Jurkat, Clone E6-1 (cell line): ENCODE measurements at places on chromosomes 6 and 20.
A peak's percentile ranks its signal among the peaks of the same experiment; 100 is the strongest.

DNA sequence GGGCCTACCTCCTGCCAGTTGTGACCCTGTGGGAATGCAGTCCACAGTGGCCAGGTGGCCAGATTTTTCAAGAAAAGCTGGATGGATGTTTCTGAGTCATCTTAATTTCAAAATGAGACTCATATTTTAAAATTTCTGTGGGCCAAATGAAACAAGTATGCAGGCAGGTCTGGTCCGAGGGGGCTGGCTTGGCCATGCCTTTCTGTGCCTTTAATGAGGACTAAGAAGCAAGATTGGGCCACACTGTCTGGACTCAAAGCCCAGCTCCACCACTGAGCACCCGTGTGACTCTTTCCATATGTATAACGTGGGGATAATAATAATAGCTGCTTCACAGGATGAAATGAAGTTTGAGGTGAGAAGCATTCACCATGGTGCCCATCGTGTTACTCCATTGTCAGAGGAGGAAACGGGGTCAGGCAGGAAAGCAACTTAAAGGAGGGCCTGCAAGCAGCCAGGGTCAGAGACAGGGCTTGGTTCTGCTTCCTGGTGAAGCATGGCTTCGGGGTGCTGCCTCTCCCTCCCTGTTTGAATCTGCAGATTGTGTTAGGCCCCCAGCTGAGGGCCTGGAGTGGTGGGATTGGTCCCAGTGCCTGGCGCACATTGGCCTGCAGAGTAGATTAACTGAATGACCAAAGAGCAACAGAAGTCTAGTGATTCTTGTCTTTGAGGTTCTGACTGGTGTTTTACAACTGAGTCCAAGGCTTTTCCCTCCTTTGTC is 3.8 kb downstream of the SOX12 start:
- no peak for DNase-seq

- no peak for DNase-seq
Observed at GRCh38 chr6:9761220-9761619, 653.7 kb downstream of the TFAP2A start.

DNA sequence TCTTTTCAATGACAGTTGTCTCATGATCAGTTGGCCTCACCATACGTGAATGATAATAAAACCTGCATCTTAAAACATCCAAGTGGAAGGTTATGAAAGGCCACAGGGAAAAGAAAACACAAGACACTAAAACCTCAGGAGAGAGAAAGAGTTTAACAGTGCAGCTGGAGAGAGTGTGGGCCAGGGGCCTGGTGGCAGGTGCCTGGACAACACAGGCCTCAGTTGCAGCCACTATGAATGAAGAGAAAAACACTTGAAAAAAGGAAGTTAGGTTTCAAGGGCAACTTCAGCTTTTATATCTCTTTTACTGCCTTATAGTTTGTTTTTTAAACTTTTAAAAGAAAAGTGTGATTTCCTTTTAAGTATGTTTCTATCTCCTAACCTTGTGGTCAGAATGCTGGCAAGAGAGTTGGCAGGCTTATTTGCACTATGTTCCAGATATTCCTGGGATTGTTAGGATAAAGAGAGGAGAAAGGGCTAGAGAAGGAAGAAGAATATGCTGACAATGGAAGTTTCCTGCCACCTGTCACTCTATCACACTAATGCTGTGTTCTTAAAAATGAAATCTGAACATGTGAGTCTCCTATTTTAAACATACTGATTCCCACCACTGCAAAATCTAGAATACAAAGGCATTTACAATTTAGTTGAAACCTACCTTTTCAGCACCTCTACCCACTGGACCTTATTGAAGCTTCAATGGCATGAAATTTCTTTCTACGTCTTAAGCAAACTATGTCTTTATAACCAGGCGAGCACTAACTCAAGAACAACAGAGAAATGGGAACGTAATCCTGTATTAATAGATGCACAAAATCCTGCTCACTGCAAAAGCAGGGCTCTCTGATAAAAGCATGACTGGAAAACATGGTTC is 222.4 kb downstream of the CD83 start:
- no peak for DNase-seq

DNA sequence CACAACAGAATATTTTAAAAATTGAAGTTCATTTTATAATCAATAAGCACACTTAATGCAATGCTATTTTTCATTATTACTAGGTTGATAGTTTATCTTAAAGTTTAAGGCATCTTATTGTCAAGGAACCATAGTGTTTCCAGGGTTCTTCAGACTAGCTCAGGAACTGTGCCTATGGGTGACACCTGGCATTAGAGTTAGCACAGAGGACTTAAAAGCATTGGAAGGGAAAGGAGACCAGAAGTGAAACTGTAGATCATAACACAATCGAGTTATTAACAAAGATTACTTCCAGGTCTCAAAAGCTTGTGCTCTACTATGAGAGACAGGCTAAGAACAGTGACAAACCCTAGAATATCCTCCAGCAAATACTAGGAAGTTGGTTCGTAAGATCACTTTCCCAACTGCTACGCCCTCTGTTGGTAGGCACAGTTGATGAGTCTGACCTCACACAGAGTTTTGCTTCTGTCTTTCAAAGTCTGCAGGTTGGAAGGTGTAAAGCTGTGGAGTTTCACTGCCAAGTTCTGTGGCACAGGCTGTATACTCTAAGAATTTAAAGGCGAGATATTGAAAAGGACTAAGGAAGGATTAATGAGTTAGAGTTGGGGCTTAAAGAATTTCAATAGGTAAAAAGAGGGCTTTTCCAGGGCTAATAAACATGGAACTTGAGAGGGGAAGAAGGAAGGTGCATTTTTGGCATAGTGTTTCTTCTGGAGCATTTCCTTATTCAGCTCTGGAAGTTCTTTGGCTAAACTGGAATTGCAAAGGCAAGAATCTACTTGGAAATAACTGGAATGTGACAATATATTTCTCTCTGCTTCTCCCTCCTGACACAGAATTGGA is 531.3 kb upstream of the JAG1 start:
- peak; percentile 48 for DNase-seq

DNA sequence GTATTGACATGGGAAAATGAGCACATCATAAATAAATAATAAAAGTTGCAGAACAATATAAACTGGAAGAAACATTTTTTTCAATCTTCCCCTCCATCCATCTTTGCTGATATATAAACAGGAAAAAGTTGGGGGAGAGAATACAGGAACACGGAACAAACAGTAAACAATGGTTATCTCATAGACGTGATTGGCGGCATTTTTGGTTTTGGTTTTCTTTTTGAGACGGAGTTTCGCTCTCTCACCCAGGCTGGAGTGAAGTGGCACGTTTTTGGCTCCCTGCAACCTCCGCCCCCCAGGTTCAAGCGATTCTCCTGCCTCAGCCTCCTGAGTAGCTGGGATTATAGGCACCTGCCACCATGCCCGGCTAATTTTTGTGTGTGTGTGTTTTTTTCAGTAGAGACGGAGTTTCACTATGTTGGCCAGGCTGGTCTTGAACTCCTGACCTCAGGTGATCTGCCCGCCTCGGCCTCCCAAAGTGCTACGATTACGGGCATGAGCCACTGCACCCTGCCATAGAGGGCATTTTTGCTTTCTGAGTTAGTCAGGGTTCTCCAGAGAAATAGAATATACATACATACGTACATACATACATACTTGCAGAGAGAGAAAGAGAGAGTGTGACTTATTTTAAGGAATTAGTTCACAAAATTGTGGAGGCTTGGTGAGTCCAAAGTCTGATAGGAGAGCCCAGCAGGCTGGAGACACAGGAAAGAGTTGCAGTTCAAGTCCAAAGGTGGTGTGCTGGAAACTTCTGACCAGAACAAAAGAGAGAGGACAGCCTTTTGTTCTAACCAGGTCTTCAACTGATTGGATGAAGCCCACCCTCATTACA is 22.6 kb downstream of the GNL1 start:
- no peak for DNase-seq

DNA sequence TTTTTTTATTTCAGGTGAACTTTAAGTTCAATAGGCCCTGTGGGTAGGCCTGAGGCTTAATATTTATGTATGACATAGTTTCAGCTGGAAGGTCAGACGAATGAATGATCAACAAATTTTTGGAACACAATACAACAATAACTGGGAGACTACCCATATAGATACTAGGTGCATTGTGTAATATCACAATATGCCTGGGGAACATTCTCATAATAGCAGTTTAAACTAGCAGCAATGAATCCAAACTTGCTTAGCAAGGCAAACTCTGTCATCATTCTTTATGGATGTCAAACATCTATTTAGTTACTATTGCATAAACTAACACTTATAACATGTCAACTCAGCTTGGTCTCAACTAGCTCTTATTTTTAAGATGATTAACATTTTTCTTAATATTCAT is 49.3 kb downstream of the ELOVL4 start:
- no peak for DNase-seq

- DNase-seq = no peak
Observed at GRCh38 chr6:82183642-82184282, 63.8 kb downstream of the IBTK start.

DNA sequence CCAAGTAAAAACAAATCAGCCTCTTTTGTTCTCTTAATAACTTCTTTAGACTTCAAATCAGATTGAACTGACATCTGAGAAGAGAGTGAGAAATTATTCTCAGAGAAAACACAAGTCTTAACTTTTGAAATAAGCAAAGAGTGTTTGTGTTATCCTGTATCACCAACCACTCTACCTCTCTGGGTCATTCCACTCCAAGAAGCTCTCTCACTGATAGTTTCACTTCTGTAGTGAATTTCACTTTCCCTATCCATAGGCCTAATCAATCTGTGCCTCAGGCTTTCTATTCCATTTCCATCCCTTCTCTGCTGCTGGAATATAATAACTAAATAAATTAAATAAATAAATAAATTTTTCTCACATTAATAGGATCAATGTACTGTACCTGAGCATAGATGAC is 235.0 kb downstream of the HTR1B start:
- DNase-seq = no peak

- no peak for DNase-seq
Observed at GRCh38 chr20:32391003-32391402, 32.9 kb downstream of the ASXL1 start.

GRCh38 chr20:46954490-46955038 is 59.9 kb downstream of the EYA2 start:
- DNase-seq = no peak

GRCh38 chr6:5746053-5746758 is 260.5 kb downstream of the NRN1 start:
- DNase-seq = peak; percentile 32

- no peak for DNase-seq
Observed at GRCh38 chr6:16236631-16237199, 1.7 kb upstream of the GMPR start.

DNA sequence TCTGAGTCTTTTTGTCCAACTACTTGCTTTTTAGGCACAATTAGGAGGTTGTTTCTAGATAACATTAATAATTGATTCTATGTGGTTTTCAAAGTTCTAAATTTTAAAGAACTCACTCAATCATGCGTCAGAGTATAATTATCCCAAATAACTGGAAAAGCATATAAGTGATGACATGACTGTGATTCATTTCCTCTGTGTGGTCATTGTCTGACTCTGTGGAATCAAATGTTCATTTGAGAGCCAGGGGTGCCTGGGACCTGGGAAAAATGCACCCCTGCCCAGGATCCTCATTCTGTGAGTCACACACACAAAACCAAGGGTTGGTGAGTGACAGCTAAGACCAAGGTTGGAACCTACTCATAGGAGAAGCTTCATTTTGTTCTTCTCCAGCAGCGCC is 127.1 kb upstream of the MLIP start:
- DNase-seq = no peak

DNA sequence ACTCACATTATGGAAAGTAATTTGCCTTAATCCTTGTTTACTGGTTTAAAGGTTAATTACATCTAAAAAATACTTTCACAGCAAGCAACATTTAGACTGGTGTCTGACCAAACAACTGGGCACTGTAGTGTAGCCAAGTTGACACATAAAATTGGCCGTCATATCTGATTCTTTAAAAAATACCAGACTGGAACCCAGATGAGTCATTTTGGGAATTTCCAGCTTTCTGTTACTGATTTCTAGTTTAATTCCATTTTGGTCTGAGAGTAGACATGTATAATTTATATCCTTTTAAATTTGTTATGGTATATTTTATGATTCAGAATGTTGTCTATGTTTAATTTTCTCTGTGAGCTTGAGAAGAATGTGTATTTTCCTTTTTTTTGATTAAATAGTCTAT is 44.1 kb downstream of the SCP2D1 start:
- no peak for DNase-seq

- no peak for DNase-seq
Observed at GRCh38 chr6:72959821-72960220, 265.5 kb downstream of the KHDC1L start.

DNA sequence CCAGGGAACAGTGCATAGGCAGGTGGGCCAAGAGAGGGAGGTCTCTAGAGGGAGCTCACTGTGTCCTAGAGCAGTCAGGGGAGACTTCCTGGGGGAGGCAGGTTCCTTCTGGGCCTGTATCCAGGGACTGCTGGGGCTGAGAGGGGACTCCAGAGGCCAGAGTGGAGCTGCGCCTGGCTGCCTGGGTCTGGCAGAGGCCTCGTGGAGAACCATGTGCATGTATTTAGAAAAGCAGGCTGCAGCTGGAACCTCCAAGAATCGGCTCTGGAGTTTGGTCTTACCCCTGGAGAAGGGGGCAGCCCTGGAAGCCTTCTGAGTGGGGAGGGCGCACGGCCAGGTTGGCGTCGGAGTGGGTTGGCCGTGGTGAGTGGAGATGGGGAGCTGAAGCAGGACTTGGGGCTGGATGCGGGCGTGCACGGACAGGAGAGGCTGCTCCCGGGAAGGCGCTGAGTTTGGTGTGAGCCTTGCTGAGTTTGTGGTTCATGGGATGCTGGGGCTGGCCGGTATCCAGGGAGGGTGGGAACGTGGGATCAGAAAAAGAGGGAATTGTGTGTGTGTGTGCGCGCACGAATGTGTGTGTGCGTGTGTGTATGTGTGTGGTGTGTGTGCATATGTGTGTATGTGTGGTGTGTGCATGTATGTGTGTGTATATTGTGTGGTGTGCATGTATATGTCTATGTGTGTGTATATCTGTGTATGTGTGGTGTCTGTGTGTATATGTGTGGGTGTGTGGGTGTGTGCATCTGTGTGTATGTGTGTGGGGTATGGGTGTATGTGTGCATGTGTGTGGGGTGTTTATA is 10.8 kb downstream of the VSTM2L start:
- DNase-seq = no peak

DNA sequence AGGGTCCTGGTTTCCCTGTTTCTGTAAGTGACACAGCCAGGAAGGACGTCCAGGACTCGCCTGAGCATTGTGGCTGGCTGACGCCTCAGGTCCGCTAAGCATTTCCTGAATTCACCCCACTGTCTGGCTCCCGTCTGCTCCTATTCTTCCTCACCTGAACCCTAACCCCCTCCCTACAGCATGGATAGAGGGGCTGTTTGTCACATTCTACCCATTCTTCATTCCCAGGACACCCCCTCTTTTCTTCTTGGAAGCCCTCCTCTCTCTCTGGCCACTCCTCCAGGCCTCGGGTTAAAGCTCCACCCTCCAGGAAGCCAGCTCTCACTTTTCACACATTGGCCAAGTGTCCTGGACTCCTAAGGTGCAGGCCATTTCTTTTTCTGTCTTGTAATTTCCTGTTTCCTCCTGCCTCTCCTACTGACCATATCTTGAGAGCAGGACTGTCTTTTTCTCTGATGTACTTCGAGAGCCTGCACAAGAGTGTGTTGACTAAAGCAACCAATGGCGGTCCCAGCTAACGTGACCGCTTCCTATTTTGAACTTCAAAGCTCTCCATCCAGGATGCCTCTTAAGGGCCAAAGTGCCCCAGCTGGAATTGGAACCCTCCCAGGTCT is 24.2 kb upstream of the MYMX start:
- no peak for DNase-seq
